ENCODE measurements at places on chromosomes 5 and 9.

- no peak for DNase-seq
These were observed 11.7 kb downstream of the B4GALT7 start for GRCh38 chr5:177611446-177612214.

- DNase-seq = no peak
These were observed 19.0 kb downstream of the ANXA2R start for GRCh38 chr5:43021151-43021550.

DNA sequence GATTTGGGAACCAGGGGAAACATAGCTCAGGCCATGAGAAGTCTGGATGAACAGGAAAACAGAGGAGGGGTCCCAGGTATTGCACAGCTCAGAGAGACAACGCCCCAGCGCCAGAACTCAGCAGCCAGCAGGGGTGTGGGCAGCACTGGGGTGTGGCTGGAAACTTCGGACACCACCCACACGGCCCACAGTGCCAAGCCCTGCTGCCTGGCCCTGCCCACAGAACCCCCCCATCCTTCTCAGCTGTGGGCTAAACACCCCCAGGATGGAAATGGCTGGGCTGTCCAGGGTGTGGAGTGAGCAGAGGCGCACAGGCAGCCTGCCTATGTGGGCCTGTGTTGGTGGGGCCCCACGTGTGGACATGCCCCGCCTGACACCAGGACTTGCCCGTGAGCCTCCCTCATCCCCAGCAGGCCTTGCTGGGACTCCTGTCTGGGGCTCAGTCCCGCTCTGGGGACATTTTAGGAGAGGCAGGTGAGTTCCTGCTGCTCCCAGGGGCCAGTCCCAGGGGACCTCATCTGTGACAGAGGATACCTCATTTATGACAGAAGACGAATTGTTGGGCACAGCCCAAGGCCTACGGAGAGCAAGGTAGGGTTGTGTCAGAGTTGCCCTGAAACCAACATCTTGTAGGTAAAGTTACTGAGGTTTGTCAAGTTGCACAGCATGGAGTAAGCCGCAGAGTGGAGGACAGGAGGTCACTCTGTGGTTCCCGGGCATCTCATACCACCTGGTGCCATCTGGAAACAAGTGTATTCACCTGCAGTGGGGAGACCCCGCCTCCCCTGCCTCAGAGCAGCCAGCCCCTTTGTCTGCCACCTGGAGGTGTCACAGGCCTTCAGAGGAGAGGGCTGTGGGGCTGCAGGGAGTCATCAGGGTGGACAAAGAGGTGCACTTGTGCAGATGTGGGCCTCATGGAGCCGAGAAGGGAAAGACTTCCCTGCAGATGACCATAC, 183.2 kb downstream of the AUH start:
- DNase-seq = no peak

DNA sequence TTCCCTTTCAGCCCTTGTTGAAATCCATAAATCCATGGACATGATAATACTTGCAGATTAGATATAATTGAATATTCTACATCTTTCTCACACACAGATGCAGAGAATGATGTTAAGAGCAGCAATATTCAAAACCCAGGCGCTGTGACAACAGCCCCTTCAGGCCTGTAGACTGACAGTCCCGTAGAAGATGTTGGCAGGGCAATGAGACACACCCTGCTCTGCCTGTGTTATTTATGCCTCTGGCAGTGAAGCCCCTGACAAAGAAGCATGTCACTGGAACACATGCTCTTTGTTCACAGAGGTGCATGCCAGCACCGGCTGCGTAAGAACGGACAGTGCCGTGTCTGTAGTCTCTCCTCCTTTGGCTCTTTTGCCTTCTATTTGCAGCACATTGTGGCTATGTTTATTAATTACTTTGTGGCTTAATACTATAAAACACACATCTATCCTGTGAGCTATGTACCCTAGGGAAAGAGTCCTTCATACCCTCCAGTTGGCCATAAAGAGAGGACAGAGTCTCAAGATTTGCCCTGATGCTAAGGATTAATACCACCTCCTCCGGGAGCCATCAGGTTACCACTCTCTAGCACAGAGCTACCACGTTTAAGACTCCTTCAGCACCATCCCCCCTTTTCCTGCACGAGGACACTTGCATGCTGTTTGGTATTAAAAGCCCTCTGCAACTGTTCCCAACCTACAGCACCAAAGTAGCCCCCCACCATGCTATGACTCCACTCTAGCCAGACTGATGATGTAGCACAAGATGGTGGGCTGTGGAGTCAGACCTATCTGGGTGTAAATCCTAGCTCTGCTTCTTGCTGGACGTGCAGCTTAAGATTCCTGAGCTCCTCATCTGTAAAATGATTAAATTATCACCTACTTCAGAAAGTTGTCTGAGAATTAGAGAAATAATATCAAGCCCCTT, 2.0 kb upstream of the ANP32B start:
- DNase-seq = no peak

DNA sequence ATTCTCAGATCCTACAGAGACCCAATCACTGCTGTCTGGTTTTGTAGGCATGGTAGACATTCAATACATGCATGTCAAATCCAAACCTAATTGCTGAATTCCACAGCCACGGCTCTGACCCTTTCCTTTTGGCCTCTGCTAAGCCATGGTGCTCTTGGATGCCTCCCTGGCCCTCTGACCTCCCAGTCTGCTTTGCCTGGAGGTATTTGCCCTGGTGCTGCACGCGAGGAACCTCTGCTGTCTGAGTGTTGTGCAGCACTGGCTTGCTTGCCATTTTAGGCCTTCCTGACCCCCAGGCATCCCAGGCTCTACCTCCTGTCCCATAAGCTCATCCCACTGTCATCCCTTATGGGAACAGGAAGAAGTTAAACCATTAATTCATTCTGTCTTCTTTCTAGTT, 60.9 kb downstream of the DOCK2 start:
- DNase-seq = no peak

DNA sequence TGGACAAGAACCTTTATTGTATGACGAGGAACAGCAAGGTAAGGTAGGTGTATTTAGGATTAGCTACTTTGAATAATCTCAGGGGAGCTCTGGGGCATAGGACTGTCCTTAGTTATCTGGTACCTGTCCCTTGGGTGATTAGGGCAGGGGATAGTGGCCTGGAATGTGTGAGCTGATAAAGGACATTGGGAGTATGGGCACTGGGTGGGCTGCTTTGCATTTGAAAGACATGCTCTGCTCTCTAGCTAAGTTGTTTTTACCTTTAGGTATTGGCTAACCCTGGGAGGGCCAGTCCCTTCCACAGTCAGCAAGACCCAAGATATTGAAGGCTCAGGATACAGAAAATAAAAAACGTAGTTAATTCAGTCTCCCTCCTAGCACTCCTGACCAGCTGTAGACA, 282.8 kb upstream of the C9orf72 start:
- no peak for DNase-seq

DNA sequence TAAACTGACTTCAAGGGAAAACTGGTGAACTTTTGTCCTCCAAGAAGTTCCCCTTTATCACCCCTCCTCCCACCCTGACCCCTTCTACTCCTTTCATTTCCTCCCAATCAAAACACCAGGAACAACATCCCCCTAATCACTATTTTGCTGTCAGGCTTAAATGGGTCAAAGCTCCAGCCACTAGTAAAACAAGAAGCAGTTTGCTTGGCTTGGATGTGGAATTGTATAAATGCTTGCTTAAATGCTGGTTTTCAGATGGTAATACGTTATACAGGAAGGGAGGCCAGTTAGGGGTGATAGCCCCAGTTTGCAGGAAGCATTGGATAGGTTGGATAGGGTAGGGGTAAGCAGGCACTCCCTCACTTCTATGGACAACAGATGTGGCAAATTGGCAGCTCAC, 473.6 kb downstream of the AGTPBP1 start:
- no peak for DNase-seq

- DNase-seq = no peak
These were observed 62.1 kb upstream of the ATG10 start for GRCh38 chr5:81909677-81910076.

GRCh38 chr5:31863991-31864411, 225.1 kb downstream of the PDZD2 start:
- DNase-seq = no peak

DNA sequence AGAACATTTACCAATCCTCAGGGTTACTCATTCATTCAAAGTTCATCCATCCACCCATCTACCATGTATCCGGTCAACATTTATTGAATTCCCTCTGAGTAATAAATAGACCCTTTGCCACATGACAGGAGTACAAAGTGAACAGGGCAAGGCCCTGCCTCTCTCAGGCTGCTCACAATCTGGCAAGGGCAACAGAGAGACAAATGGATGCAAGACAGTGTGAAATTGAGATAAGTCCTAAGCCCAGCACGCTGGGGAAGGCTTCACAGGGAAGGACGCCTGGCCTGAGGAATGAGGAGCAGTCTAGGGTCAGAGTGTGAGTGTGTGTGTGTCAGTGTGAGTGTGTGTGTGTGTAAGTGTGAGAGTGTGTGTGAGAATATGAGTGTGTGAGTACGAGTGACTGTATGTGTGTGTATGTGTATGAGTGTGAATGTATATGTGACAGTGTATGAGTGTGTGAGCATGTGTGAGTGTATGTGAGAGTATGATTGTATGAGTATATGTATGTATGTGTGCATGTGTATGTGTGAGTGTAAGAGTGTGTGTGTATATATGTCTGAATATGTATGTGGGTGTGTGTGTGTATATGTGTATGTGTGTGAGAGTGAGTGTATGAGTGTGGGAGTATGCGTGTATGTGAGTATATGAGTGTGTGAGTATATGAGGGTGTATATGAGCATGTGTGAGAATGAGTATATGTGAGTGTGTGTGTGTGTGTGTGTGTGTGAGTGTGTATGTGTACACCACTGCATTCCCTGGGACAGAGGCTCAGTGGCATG, 145.6 kb downstream of the FSTL4 start:
- no peak for DNase-seq

DNA sequence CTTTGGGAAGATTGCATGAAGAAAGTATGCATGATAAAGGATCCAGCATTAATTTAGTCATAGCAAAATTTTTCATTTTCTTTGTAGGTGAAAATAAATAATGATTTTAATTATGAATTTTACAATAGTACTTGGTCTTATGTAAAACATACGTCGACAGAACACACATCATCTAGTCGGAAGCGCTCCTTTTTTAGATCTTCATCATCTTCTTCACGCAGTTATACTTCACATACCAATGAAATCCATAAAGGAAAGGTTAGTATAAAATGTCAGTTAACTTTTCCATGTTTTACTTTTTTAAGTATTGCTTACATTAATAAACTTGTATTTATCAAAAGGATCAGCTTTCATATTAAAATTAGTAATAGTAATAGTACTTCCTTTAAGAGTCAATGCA, 35.8 kb downstream of the C7 start:
- DNase-seq = no peak

GRCh38 chr5:134406390-134406789, 5.3 kb downstream of the CDKN2AIPNL start:
- DNase-seq = peak; percentile 46

GRCh38 chr9:132239999-132240840, 78.4 kb downstream of the NTNG2 start:
- no peak for DNase-seq

Measured in ELR (cell line).